ENCODE measurements at places on chromosomes 5 and 9.

DNA sequence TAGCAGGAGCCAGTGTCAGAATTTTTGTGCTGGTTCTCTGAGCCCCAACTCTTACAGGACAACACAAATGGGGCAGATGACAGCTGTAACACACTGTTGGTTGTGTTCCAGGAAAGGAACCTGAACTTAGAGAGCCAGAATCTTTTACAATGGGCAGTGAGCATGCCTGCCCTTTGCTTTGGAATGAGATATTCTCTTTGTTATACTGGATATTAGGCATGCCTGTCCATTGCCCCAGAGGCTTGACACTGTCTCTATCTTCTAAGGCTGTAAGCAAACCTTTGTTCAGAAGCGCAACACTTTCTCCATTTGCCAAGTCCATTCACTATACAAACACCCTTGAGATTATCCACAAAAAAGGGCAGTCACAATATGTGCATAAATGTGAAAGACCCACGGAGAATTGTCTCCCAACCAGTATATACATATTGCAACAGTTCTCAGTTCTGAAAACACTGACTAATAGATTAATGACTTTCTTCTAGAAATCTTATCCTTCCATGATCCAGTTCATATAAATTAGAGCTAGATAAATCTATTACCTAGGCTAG lies 26.3 kb upstream of the CEP120 start:
- no peak for DNase-seq

DNA sequence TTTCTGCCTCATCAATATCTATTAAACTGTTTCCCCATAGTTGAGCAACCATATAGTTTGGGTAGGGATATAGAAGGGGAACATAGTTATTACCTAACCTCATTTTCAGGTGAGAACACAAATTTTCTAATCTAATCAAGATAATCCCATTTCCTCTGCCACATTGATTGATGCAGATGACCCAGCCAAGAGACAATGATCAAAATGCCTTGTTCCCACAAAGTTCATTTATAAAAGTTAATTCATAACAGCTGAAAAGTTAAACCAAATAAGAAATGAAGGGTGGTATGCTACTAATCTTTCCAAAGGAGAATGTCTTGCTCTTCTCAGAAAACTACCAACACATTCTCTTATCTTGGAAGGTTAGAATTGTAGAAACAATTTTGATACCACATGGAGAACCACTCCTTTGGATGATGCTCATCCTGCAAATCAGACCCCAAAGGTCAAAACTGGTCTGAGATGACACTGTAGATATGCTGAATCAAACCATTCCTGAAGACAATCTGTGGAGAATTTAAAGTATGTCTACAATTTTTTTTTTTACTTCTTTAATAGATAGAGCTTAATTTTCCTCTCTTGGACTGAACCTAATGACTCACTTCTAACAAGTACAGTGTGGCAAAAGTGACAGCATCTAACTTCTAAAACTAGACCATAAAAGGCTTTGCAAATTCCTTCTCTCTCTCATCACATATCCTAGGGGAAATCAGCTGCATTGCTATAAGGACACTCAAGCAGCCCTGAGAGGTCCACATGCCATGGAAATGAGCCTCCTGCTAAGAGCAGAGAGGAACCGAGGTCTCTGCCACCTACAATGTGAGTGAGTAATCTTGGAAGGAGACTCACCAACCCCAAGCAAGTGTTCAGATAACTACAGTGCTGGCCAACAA lies 586.7 kb upstream of the TUSC1 start:
- no peak for DNase-seq

DNA sequence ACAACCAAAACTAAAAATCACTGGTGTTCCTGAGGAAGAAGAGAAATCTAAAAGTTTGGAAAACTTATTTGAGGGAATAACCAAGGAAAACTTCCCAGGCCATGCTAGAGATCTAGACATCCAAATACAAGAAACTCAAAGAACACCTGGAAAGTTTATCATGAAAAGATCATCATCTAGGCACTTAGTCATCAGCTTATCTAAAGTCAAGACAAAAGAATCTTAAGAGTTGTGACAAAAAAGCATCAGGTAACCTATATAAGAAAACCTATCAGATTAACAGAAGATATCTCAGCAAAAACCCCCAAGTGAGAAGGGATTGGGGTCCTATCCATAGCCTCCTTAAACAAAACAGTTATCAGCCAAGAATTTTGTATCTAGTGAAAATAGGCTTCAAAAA lies 17.1 kb upstream of the SPEF2 start:
- DNase-seq, result no peak

DNA sequence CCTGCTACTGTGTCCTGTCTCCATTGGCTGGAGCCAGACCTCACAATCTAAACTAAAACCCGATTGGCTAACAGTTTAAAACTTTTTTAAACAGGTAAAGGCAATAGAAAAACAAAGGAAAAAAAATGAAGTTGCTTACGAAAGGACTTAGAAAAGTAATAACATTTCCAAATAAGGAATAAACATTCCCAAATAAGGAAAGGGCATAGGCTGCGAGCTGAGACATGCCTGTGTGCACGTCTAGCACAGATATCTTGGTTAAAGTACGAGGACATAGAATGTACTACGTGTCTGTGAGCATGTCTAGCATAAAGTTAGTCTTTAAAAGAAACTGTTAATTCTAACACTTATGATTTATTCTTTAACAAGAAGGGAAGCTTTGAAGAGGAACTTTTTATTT lies 15.3 kb upstream of the FAM120A start:
- DNase-seq, result no peak

DNA sequence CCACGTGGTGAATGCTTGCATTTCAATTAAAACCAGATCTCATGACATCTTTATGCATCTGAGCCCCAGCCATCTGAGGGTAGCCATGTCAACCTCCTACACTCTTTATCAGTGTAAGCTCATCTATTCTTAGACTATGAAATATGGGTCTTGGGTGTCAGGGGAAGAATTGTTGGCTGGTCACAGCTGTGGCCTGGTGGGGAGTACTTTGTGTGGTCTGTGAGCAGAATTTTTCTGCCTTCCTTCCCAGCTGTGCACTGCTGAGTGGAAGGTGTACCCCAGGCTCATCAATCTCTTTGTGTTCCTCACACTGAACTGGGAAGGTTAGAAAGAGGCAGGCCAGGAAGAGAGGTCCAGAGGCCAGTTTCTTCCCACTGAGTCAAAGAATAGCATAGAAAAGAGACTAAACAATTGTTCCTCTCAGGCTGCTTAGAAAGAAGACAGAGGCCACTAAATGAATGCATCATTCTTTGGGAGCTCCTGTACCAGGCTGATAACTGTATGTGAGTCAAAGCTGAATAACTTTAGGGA lies 202.7 kb upstream of the RGMB start:
- DNase-seq, result no peak

GRCh38 chr9:133677126-133678010 lies 41.2 kb downstream of the DBH start:
- DNase-seq, result no peak

GRCh38 chr9:700365-701282 lies 140.9 kb upstream of the DMRT1 start:
- DNase-seq, result no peak

GRCh38 chr5:90386099-90386710 lies 23.4 kb downstream of the CETN3 start:
- DNase-seq, result no peak

- DNase-seq, result no peak
Observed at GRCh38 chr9:95284162-95285080, 33.1 kb downstream of the FANCC start.

- DNase-seq, result no peak
Observed at GRCh38 chr5:149924486-149924885, 20.1 kb downstream of the PDE6A start.

DNA sequence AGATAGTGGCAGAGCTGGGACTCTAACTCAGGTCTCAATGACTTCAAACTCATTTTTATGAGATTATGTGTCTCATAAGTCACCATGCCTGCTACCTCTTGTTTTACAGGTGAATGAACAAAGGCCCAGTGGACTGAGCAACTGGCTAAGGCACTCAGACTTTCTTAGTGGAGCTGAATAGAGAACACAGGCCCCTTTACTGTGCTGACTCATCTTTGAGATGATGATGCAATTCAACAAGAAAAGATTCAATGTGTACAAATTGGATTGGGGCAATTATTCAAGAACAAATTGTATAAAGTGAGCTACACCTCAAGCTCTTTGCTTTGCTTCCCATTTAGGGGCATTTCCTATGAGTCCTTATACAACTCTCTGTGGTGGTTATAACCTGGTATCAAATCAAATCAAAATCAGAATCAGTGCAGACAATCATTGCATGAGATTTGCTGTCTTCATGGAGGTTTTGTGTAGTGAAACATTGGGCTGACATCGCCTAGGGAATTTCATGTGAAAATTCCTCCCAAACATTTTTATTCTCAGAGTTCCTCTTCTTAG lies 84.3 kb upstream of the PPP2R2B start:
- no peak for DNase-seq

GRCh38 chr9:121748727-121749423 lies 97.4 kb downstream of the DAB2IP start:
- no peak for DNase-seq

- no peak for DNase-seq
Observed at GRCh38 chr5:109143031-109143430, 266.7 kb downstream of the PJA2 start.

GRCh38 chr9:135531096-135531495 lies 9.9 kb downstream of the LCN1 start:
- DNase-seq, result no peak

DNA sequence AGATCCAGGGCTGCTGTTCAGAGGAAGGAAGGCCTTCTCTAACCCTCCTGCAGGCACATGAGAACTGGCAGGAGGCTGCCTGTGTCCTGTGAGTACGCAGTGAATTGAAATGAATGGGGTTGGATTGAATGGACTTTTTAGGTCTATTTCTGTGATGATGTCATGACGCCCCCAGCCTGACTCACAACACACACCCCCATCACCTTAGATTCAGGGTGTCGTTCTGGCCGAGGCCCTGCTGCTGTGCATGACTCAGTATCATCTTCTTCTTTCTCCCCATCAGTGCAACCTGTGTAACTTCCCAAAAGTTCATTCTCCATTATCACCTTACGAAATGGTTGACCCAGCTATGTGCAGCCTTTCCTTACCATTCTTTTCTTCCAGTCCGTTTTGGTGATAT lies 5.4 kb downstream of the PCAT7 start:
- no peak for DNase-seq

DNA sequence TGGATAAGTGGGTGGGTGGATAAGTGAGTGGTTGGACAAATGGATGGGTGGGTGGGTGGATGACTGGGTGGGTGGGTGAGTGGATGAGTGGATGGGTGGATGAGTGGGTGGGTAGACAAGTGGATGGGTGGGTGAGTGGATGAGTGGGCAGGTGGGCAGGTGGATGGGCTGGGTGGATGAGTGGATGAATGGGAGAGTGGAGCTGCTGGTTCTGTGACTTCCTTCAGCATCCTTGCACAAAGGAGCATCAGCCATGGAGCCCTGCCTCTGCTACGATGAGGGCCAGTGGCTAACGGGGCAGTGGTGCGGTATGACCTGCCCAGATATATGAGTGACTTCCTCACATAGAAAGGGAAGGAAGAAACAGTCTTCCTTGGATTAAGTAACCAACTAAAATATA lies 398.7 kb upstream of the IRX4 start:
- no peak for DNase-seq

DNA sequence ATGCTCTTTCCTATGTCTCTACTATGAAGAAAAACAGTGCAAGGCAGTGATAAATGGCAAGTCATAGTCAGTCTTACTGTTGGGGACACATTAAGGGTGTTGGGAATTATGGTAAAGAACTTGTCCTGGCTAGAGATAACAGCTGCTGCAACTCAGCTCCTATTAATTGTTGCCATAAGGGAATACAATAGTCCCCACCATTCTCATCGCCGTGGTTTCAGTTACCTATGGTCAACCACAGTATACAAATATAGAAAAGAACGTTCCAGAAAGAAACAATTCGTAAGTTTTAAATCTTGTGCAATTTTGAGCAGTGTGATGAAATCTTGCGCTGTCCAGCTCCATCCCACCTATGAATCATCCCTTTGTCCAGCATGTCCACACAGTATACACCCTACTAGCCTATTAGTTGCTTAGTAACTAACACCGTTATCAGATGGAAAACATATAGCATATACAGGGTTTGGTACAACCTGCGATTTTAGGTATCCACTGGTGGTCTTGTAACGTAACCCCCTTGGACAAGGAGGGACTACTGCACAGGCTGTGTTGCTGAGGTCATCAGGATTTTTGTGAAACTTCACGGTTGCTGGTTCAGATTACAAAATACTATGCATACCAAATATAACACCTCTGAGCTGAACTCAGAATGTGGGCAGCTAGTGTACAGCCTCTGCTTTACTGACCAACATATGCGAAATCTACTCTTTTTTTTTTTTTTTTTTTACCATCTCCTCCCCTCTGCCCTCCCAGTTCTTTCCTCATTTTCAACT lies 53.5 kb downstream of the ZFR start:
- DNase-seq, result no peak

GRCh38 chr9:107809871-107810460 lies 320.4 kb upstream of the KLF4 start:
- no peak for DNase-seq

- no peak for DNase-seq
Observed at GRCh38 chr5:43661102-43661501, 58.1 kb downstream of the NNT start.

GRCh38 chr5:171314728-171315385 lies 5.8 kb downstream of the TLX3 start:
- DNase-seq, result no peak

- DNase-seq, result no peak
Observed at GRCh38 chr5:126359884-126360283, 63.3 kb upstream of the GRAMD2B start.

- DNase-seq, result no peak
Observed at GRCh38 chr5:67002832-67003684, 193.5 kb downstream of the CD180 start.

DNA sequence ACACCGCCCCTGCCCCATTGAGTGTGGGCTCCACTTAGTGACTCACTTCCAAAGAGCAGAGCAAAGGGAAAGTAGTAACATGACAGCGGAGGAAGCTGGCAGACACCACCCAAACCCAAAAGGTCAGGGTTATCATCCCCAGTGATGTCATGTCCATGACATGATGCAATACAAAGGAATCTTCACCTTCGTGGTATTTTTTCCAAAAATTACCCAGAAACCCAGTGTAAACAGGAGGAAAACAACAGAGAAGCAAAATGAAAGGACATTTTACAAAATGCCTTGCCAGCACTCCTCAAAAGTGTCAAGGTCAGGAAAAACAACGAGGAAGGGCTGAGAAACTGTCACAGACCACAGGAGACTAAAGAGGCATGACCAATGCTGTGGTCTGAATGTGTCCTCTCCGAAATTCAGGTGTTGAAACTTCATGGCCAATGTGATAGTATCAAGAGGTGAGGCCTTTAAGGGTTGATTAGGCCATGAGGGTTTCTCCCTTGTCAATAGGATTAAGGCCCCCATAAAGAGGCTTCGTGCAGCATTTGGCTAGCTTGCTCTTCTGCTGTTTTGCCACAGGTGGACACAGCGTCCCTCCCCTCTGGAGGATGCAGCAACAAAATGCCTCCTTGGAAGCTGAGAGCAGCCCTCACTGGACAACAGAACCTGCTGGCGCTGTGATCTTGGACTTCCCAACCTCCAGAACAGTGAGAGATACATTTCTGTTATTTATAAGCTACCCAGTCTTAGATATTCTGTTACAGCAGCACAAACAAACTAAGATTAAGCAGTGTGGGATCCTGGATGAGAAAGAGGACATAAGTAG lies 30.5 kb upstream of the MED10 start:
- DNase-seq, result no peak

All from stimulated activated CD4-positive, alpha-beta T cell treated with anti-CD3 and anti-CD28 coated beads, Interleukin-12 subunit alpha, Interleukin-12 subunit beta, amount 100 ng/mL, for 24 hours (primary cell).